ENCODE measurements at places on chromosomes 1 and 21. TPM values are rescaled to one million over a fixed set of nuclear protein-coding genes. Genes with fewer than 3 reads are reported as not detected.
A peak's percentile ranks its signal among the peaks of the same experiment; 100 is the strongest.

Gene FCER1G
- total RNA-seq = 3.1 TPM

Gene AUNIP
- 0.35 TPM for total RNA-seq

Gene DNASE2B
- not detected for total RNA-seq

Gene NCMAP
- not detected for total RNA-seq

Gene BARHL2
- total RNA-seq = not detected

Gene DIO1
- not detected for total RNA-seq

Gene OR2L5
- total RNA-seq = 0.14 TPM

Gene CALML6
- total RNA-seq = 1.1 TPM

Gene IL19
- total RNA-seq = not detected

- H3K4me3 ChIP-seq = no peak overlapping the region
- H3K36me3 ChIP-seq = no peaks in the 10 kb centered on the region
- no peak for DNase-seq
- no peak overlapping the region for H3K27ac ChIP-seq
Measured at GRCh38 chr1:192491804-192492554, 83.6 kb upstream of the RGS1 start.

GRCh38 chr1:177710696-177711620 is 258.9 kb downstream of the SEC16B start:
- DNase-seq = no peak
- no peaks in the 10 kb centered on the region for H3K4me1 ChIP-seq
- H3K36me3 ChIP-seq = no peaks in the 10 kb centered on the region
- H3K4me3 ChIP-seq = no peak overlapping the region
- H3K27ac ChIP-seq = no peak overlapping the region
- H3K27me3 ChIP-seq = no peaks in the 10 kb centered on the region

- H3K27ac ChIP-seq = peak overlapping the region; percentile 71
- peaks cover 14% of the 10 kb centered on the region for H3K4me1 ChIP-seq
- no peaks in the 10 kb centered on the region for H3K27me3 ChIP-seq
- H3K4me3 ChIP-seq = peak overlapping the region; percentile 81
Measured at GRCh38 chr1:99850459-99851291, 514 bp downstream of the AGL start.

DNA sequence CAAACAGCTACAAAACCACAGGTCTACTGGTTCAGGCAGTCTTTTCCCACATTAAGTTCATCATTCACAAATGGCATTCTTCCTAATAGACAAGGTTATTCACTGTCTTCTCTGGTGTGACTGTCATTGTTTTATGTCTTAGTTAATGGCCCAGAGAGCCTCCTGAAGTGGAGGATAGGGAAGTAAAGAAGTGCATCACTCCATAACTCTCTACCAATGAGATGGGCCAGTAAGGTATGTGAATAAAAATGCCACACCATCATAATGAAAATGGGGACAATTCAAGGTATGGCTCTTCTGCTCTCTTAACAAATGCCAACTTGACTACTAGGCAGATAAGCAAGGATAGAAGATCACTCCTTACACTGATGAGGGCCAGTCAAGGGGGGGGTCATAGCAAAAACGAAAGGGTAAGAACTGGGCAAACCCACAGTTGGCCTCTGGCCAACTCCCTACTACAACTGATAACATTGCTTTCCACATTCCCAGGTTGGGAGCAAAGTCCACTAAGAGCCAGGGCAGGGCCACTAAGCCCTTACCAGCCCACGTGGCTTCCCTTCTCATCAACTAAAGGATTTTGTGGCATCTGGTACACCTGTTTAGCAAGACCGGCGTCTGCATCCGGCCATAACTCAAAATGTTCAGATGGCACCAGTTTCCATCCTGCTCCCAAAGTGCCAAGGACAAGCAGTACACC is 10.0 kb downstream of the PABPC4 start:
- H3K27ac ChIP-seq = no peak overlapping the region
- H3K36me3 ChIP-seq = peaks cover 30% of the 10 kb centered on the region
- peaks cover 6% of the 10 kb centered on the region for H3K4me1 ChIP-seq
- DNase-seq = no peak
- no peaks in the 10 kb centered on the region for H3K27me3 ChIP-seq

- H3K27ac ChIP-seq = peak overlapping the region; percentile 75
- no peaks in the 10 kb centered on the region for H3K27me3 ChIP-seq
- peaks cover 41% of the 10 kb centered on the region for H3K4me1 ChIP-seq
- no peak for DNase-seq
Measured at GRCh38 chr1:156487862-156488261, 12.7 kb downstream of the MEF2D start.

DNA sequence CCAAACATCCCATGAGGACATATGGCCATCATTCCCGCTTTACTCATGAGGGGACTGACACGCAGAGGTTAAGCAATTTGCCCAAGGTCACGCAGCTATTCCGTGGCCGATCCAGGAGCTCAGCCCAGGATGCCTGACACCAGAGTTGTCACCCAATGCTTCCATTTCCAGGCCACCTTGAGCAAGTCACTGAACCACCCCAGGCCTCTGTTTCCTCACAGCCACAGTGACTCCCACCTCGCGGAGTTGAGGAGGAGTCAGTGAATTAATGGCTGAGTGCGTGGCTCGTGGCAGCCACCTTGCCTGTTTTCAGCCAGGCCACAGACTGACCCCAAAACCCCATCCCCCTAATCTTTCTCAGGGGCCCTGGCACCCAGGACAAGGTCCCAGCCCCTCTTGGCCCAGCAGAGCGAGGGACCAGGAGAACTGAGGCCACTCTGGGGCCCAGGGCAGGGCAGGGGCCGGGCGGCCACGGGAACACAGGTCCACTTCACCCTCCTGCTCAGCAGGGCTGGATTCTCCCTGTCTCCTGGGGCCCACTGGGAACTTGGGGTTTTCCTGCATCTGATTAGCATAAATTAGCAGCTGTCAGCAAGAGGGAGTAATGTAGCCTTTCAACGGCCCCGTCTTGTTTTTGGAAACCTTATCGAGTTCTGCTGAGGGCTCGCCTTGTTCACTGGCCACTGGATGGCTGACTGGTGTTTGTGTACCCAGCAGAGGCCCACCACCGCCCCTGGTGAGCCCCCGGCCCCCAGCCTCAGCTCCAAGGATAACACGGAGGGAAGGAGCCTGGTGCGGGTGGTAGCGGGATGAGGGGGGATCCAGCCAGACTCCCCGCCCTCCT is 19.7 kb upstream of the LAPTM5 start:
- peaks cover 12% of the 10 kb centered on the region for H3K4me1 ChIP-seq
- no peak overlapping the region for H3K4me3 ChIP-seq
- peaks cover 12% of the 10 kb centered on the region for H3K27me3 ChIP-seq
- DNase-seq = no peak
- no peak overlapping the region for H3K27ac ChIP-seq
- no peaks in the 10 kb centered on the region for H3K36me3 ChIP-seq

- H3K36me3 ChIP-seq = no peaks in the 10 kb centered on the region
- H3K27me3 ChIP-seq = no peaks in the 10 kb centered on the region
- no peaks in the 10 kb centered on the region for H3K4me1 ChIP-seq
- no peak overlapping the region for H3K27ac ChIP-seq
- DNase-seq = no peak
Measured at GRCh38 chr21:26958788-26959187, 8.1 kb downstream of the ADAMTS5 start.

DNA sequence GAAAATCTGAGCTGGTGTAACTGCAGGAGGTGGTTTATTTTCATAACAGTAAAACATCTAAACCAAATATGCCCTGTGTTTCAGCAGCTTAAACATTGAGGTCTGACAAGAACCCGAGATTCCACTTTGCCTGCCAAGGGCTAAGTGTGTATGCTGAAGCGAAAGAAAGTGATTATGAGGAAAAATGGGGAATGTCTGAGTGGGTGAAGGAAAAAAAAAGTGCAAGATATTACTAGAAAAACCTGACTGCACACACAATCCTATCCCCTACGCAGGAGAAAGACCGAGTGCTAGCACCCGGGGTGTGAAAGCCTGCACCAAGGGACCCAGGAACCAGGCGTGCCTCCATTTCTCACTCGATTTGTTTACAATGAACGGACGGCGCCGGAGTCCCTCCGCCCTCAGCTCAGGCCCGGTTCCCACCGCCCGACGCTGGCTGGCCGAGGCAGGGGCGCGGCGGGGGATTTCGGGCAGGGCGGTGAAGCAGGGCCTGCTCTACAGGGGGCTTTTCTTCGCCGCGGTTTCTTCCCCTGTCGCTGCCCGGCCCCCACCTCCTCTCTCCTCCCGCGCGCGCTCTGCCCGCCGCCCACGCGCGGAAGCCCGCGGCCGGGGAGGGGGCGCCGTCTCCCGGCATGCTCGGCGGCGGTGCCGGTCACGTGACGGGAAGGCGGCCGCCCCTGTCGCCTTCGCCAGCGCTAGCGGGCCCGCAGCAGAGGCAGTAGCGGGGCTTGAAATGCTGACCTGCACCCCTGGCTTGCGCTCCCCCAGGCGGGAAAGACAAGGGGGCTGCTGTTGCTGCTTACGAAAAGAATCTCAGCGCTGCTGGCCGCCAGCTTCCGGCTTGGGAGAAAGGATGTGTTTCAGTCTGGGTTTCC is 35.9 kb downstream of the ITPKB start:
- peaks cover 53% of the 10 kb centered on the region for H3K4me1 ChIP-seq
- DNase-seq = peak; percentile 81
- H3K27ac ChIP-seq = peak overlapping the region; percentile 91
- H3K4me3 ChIP-seq = peak overlapping the region; percentile 58

GRCh38 chr1:15424146-15424667 is 14.0 kb upstream of the CTRC start:
- no peaks in the 10 kb centered on the region for H3K27me3 ChIP-seq
- peak overlapping the region; percentile 18 for H3K27ac ChIP-seq
- H3K4me1 ChIP-seq = no peaks in the 10 kb centered on the region

- DNase-seq = no peak
- no peaks in the 10 kb centered on the region for H3K27me3 ChIP-seq
- peaks cover 31% of the 10 kb centered on the region for H3K36me3 ChIP-seq
Measured at GRCh38 chr1:25688390-25689119, 72.0 kb downstream of the MAN1C1 start.

DNA sequence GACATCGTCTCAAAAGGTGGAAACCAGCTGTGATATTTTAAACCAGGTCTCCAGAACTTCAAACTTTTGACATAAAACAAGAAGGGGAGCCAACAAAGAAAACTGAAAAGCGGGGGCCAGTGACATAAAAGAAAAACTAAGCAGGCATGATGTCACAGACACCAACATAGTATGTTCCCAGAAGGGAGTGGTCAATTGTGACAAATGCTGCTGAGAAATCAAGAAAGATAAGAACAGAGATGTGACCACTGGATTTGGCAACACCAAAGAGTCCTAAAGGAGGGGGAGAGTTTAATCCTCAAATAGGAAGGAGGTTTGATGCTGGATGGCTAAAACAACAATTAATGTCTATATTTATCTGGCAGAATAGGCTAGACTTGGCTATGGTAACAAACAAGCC is 2.3 kb upstream of the RNF19B start:
- H3K4me3 ChIP-seq = no peak overlapping the region
- peaks cover 6% of the 10 kb centered on the region for H3K27me3 ChIP-seq
- peaks cover 17% of the 10 kb centered on the region for H3K4me1 ChIP-seq
- H3K36me3 ChIP-seq = no peaks in the 10 kb centered on the region

GRCh38 chr1:194515916-194516315 is 1329.5 kb upstream of the B3GALT2 start:
- no peak for DNase-seq
- H3K4me3 ChIP-seq = no peak overlapping the region
- no peaks in the 10 kb centered on the region for H3K4me1 ChIP-seq

- H3K4me1 ChIP-seq = peaks cover 37% of the 10 kb centered on the region
- no peak overlapping the region for H3K4me3 ChIP-seq
- no peaks in the 10 kb centered on the region for H3K27me3 ChIP-seq
- H3K27ac ChIP-seq = peak overlapping the region; percentile 7
- H3K36me3 ChIP-seq = peaks cover 23% of the 10 kb centered on the region
- no peak for DNase-seq
Measured at GRCh38 chr1:212794561-212795014, 2.9 kb downstream of the TATDN3 start.

DNA sequence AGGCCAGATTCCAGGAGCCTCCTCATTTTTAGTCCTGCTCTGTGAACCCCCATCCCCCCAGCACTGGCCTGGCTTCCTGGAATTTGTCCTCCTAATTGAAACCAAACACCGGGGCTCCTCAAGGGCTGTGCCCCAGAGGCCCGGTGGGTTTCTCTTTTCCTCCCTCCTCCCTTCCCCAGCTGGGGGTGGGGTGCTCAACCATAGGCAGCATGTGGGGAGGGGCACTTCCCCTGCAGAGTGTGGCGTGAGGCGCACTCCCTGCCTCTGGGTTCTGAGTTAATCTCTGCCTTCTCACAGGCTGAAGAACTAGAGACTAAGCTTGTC is 67.5 kb upstream of the ACOT11 start:
- peak overlapping the region; percentile 62 for H3K27ac ChIP-seq
- H3K36me3 ChIP-seq = no peaks in the 10 kb centered on the region
- H3K27me3 ChIP-seq = no peaks in the 10 kb centered on the region
- H3K4me3 ChIP-seq = no peak overlapping the region
- DNase-seq = peak; percentile 32

GRCh38 chr1:97745912-97746311 is 174.9 kb downstream of the DPYD start:
- H3K4me1 ChIP-seq = no peaks in the 10 kb centered on the region
- H3K27me3 ChIP-seq = no peaks in the 10 kb centered on the region
- DNase-seq = no peak
- no peak overlapping the region for H3K4me3 ChIP-seq

GRCh38 chr1:65880611-65881010 is 87.9 kb downstream of the PDE4B start:
- no peaks in the 10 kb centered on the region for H3K36me3 ChIP-seq
- no peaks in the 10 kb centered on the region for H3K27me3 ChIP-seq
- no peak for DNase-seq
- no peak overlapping the region for H3K27ac ChIP-seq

- no peak for DNase-seq
- H3K27ac ChIP-seq = no peak overlapping the region
- H3K36me3 ChIP-seq = no peaks in the 10 kb centered on the region
Measured at GRCh38 chr1:111690306-111690617, 48.9 kb downstream of the INKA2 start.
